ENCODE measurements at places on chromosomes 13 and 19. TPM values are rescaled to one million over a fixed set of nuclear protein-coding genes. Genes with fewer than 3 reads are reported as not detected.

The ZNF429 gene
- polyA plus RNA-seq = 3.2 TPM

The PLEKHA4 gene
- 6.0 TPM for polyA plus RNA-seq

The PABPC3 gene
- 0.09 TPM for polyA plus RNA-seq

The MAP3K10 gene
- polyA plus RNA-seq = 6.7 TPM

DNA sequence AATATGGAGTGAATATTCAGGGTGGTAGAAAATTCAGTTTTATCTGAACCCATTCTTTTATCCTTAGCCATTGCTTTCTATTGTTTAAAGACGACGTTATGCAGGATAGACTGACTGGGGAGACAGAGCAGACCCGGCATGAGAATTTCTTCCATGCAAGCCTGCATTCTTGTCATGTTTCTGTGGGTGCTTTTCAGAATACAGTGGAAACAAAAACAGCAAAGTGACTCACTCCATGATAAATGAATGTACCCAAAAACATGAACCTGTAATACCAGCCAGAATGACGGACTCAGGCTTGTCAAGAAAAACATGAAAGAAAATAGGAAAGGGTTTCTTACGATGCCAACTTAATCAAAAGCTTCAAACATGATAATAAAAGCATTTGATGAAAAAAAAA is 924.0 kb downstream of the EFNB2 start:
- no peak for DNase-seq
- no peak overlapping the region for H3K4me3 ChIP-seq
- H3K4me1 ChIP-seq = no peaks in the 10 kb centered on the region
- no peaks in the 10 kb centered on the region for H3K36me3 ChIP-seq
- no peaks in the 10 kb centered on the region for H3K27me3 ChIP-seq

DNA sequence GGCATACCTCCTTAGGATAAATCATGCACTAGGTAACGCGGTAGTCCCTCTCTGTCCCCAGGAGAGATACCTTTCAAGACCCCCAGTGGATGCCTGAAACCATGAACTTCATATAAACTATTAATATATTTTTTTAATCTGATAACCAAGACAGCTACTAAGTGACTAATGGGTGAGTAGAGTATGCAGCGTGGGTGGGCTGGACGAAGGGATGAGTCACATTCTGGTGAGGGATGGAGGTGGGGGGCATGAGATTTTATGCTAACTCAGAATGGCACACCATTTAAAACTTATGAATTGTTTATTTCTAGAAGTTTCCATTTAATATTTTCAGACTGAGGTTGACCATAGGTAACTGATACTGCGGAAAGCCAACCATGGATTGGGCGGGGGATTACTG is 46.2 kb downstream of the CDK8 start:
- H3K27ac ChIP-seq = no peak overlapping the region
- H3K4me1 ChIP-seq = no peaks in the 10 kb centered on the region
- no peak for DNase-seq
- H3K4me3 ChIP-seq = no peak overlapping the region
- no peaks in the 10 kb centered on the region for H3K36me3 ChIP-seq
- no peaks in the 10 kb centered on the region for H3K27me3 ChIP-seq

DNA sequence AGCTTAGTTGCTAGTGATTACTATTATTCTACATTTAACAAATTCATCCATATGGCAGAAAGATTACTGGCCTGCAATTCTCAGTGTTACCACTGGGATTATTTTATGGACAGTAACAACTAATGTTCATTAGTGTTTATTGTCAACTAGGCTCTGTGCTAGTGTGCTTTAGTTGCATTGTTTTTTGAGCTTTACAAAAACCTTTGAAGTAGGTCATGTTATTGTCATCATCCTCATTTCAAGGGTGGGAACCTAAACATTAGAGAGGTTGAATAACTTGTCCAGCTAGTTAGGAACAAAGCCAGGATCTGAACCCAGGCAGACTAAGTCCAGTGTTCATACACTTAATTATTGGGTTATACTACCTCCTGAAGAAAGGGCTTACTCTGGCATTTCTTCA is 27.8 kb upstream of the TDRD3 start:
- H3K4me3 ChIP-seq = no peak overlapping the region
- H3K27ac ChIP-seq = no peak overlapping the region
- no peaks in the 10 kb centered on the region for H3K36me3 ChIP-seq
- no peak for DNase-seq
- H3K4me1 ChIP-seq = no peaks in the 10 kb centered on the region

All from HepG2 (cell line).